Inflammatory macrophage (primary cell): ENCODE measurements at places on chromosomes 13 and 19.
A peak's percentile ranks its signal among the peaks of the same experiment; 100 is the strongest.

- no peak for DNase-seq
These were observed 66.1 kb downstream of the ZNF486 start for GRCh38 chr19:20233105-20233504.

DNA sequence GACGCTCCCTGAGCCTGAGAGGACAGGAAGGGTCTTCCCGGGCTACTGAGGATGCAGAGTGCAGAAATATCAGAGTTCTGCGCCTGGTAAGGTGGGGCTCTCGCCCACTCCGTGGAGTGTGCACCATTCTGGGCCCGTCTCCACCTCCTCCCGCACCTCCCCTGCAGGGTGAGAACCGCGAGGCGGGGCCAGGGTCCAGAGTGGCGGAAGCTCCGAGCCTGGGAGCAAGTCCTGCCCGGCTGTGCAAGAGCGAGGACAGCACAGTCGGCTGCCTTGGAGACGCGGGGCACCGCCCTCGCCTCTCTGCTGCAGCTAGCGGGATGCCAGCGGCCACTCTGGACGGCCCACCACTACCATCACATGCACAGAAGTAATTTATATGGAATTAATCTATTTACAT is 2304.4 kb downstream of the PCDH9 start:
- DNase-seq, result no peak

- DNase-seq, result no peak
These were observed 146.9 kb downstream of the LMO7 start for GRCh38 chr13:75782985-75783384.

DNA sequence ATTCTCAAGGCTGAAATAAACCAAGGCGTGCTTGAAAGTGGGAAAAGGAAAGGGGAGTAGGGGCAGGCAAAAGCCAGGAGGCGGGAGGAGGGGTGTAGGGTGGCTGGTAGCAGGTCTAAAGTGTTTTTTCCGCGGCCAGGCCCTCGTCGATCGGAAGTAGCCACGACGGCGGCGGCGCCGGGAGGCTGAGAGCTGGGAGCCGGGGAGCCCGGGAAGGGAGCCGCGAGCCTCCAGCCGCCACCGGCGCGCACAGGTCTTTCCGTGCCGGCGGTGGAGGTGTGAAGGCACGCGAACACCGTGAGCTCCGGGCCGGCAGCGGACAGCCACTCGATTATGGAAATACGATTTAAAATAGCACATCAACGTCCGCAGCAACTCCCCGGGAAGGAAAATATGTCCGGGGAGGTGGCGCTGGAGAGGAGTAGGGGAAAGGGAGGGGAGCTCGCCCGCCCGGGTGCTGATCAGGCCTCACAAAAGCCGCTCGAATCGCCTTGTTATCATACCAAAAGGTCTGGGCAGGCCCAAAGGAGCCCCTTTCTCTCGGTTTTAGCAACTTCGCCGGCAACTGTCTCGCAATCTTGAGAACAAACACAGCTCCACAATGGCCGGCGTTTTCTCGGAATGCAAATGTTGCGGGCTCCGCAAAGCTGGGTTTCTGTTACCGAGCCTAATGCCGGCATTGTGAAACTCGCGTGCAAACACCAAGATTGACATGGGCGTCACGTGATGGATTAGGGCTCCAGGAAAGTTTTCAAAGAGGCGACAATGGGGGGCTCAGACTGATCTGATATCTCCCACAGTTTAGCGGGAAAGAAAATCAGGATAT is 2.9 kb upstream of the PCDH8 start:
- no peak for DNase-seq

- DNase-seq, result no peak
These were observed 4.4 kb upstream of the CHAMP1 start for GRCh38 chr13:114309806-114310410.

GRCh38 chr13:42807866-42808265 is 26.5 kb downstream of the FAM216B start:
- DNase-seq, result no peak

DNA sequence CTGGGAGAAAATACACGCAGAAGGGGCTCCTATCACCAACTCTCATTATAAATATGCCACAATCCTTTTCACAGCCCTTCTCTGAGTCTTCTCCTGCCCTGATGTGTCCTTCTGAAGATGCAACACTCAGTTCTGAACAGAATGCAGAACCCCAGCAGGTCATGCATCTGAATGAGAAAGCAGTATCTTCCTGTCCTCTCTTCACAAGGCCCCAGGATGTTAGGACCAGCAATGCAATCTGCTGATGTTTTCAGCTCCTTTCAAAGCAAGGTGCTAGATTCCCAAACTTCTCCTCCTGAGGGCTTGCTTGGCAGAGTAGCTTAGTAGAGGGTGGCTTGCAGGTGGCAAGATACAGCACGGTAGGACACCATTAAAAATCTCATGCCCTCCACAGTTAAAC is 22.3 kb upstream of the DOCK9 start:
- no peak for DNase-seq

- no peak for DNase-seq
These were observed 173.1 kb downstream of the POU4F1 start for GRCh38 chr13:78430166-78430791.

- no peak for DNase-seq
These were observed 345.0 kb upstream of the SPRY2 start for GRCh38 chr13:80685942-80686341.

DNA sequence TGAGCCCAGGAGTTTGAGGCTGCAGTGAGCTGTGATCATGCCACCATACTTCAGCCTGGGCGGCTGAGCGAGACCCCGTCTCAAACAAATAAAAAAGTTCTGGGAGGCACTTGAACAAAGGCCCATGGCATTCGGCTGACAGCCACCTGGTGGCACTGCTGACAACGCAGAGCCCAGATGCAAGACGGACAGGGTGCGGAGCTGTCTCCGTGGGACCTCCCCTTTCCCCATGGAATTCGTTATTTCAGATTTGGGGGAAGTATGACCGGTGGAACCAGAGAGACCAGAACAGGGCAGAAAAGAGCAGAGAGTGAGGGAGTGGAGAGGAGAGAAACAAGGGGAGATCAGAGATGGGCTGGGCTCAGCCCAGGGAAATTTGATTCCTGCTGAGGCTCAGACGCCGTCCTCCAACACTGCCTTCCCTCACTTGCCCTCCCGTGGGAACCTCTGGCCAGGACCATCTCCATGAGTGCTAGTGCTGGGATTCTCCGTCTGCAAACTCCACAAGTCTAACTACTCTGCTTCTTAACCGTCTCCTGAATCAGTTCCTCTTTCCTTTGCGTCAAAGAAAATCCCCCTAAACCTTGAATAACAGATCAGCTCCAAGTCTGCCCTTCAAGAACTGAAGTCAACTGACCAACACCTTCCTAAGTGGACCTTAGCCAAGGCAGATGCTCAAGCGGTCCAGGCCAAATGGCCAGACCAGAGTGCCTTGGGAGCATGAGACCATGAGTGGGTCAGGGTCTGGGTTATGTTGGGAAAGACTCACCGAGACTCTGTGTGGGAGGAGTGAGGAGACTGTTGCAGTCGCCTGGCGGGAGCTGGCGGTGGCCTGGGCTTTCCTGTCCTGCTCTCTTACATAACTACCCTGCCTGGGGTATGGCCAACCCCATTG is 11.9 kb upstream of the ATF5 start:
- peak; percentile 80 for DNase-seq

GRCh38 chr13:85797311-85797710 is 1.9 kb downstream of the SLITRK6 start:
- DNase-seq, result no peak

DNA sequence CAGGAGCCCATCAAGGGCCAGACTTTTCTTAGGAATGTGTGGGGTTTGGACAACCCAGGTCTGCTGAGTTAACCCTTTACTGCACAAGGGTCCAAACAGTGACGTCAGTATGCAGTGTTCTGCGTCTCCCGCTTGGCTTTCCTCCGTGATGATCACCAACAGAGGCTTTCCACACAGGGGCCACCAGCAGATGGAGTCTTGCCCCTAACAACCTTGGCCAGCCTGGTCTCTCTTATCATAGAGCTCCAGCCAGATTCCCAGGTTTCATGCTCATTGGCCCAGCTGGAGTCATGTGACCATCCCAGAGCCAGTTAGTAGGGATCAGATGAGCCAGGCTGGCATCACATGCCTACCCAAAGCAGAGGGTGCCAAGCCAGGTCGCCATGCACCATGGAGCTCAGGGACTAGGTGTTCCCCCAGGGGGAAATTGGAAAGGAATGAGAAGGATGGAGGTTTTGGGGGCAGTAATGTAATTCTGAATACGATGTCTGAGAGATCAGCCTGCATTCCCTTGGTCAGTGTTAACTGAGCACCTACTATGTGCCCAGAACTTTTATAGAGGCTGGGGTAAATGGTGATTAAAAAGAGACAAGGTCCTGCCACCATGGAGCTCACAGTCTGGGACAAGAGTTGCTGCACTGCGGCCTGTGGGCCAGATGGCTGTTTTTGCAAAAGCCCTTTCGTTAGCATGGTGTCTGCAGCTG is 61.2 kb downstream of the MYH14 start:
- no peak for DNase-seq

DNA sequence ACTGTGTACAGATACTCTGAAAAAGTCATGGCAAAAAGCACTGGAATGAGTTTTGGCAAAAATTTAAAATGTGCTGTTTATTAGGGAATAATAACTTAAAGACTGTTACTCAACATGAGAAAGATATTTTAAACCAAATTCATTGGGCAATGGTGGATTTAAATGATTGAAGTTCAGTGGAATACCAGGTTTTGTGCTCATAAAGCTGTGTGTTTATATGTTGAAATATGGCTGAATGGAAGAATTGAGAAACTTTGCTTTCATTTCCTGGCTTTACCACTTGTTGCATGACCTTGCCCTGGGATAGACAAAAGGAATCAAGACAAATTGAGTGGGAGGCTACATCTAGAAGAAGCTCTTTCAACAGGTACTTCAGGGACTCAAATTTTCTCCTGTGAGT is 246.4 kb downstream of the GPC5 start:
- DNase-seq, result no peak

DNA sequence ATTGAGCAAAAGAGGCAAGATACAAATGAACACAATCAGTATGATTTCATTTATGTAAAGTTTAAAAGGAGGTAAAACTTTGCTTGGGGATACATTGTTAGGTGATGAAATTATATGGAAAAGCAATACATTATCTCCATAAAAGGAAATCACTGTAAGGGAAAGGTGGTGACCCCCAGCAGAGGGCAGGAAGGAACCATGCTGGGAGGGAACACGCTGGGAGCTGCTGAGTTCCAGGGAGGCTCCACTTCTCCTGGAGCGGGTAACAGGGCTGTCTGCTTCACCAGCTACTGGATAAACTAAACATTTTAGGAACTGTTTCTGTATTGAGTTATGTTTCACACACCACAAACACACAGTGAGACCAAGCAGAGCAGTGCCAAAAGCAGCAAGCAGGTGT is 91.2 kb downstream of the KATNAL1 start:
- no peak for DNase-seq

- no peak for DNase-seq
These were observed 3.9 kb downstream of the SPIB start for GRCh38 chr19:50422397-50423278.

DNA sequence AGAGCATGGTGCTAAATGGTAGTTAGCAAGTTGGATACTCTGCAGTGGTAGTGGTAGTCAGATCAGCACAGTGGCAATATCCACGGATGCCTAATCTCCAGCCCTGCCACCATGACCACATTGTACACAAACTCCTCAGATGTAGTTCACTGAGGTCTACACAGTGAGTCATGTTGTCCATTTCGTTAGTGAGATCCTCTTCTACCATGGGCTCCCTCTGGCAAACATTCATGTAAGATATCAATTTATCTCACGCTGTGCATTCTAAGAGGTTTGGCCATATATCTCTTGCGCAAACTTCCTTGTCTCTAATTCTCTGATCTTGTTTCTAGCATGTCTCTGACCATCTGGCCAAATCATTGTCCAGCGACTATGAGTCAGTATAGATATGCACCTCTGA is 58.2 kb downstream of the POLR1D start:
- no peak for DNase-seq

GRCh38 chr13:65642996-65643395 is 1587.1 kb downstream of the PCDH9 start:
- DNase-seq, result no peak

- DNase-seq, result no peak
These were observed 2.9 kb upstream of the CCDC9 start for GRCh38 chr19:47253467-47253881.

DNA sequence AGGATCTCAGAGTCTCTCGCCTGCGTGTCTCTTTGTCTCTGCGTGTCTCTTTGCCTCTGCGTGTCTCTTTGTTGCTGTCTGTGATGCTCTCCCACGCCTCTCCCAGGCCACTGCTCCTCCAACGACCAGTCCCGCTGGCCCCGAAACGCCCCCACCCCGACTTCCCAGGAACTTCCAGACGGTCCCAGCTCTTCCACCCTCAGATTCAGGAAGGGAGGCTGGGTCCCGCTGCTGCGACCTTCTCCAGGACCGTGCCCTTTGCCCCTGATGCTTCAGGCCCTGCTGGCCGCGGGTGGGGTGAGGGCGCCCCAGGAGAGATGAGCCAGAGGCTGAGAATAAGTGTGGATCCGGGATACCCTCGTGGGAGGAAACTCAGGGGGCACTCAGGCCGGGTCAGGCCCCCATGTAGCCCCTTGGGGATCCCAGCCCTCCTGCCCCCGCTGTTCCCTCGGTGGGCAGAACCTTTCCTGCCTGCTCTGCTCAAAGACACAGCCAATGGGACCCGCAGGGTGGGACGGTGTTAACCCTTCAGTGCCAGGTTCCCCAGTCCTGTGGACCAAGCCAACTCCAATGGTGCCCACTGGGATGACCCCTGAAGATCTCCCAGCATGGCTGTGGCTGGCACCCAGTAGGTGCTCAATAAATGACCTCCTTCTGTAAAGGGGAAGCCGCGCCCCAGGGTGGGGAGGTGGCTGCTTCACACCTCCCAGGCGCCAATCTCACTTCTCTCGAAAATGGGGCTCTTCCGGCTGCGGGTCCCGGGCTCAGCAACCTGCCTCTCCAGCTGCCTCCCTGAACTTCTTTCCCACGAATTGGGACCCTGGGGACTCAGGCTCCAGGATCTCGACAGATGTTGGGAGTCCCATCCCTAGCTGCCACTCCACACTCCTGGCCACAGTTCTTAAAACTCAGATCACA is 1.5 kb upstream of the S1PR5 start:
- DNase-seq, result peak; percentile 24

DNA sequence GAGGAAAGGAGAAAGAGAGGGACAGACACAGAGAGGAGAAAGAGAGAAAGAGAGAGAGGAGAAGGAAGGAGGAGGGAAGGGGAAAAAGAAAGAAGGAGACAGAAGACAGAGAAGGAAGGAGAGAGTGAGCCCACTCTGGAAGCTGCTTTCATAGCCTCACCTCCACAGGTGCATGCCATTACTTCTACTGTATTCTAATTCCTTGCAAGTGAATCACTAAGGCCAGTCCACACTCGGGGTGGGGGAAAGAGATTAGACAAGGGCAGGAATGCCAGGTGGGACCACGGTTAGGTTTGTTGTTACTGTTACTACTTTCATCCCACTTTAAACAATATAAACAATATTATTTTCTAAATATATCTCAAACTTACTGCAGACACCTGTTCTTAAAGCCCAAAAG is 684.5 kb upstream of the ARGLU1 start:
- DNase-seq, result no peak

- no peak for DNase-seq
These were observed 447 bp downstream of the RBM42 start for GRCh38 chr19:35629332-35629633.

DNA sequence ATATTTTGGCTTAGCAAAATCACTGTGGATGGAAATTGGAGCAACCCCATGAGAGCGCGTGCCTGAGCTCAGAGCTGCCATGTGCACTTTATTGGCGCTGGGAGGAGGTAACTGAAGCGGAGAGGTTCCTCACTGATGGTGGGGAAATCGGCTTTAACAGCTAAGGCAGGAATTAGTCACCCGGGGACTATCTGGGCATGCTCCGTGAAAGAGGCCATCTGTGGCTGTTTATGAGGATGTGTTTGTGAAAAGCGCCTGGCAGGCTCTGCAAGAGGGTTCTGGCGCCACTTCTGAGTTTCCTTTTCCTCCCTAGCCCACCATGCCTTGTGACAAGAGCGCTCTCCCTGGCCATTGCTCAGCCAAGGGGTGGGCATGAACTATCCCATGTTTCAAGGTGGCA is 815.6 kb downstream of the UQCRFS1 start:
- DNase-seq, result no peak
